ENCODE measurements at places on chromosomes 1 and 21.

- DNase-seq, result no peak
These were observed 39.4 kb upstream of the NGF start for GRCh38 chr1:115377411-115377810.

DNA sequence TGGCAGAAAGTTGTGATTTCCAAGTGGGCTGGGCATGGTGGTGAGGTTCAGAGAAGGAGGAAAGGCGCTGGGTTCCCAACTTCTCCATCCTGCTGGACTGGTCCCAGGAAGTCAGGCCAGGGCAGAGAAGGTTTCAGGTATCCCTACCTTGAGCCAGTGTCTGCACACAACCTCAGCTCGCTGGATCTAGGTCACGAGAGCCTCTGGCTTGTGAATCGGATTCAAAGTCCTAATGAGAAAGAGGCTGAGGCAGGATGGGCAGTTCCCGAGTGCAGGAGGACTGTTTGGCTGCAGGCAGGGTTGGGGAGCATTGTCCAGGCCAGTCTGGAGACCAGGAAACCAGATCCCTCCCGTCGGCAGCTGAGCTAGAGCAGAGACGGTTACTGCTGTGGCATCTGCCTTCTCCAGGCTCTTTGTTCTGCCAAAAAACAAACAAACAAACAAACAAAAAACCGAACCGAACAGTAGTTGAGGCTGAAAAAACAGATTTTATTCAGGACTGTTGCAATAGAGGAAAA is 19.5 kb upstream of the IGSF21 start:
- no peak for DNase-seq

DNA sequence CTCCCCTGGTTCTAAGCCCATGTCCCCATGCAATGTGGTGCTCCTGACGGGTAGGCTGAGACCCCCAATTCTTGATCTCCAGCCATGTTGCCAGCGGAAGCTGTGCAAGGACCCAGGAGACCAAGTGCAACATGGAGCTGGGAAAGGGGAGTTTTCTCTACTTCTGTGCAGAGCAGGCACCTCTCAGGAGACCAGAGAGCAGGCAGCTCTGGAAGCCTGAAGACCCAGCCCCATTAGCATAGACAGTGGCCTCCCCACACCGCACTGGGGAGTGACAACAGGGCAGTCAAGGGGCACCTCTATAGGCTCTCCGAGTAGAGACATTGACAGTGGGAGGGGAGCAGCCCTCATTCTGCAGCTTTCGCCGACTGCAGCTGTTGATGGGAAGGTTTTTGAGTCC is 410.2 kb downstream of the MATN1 start:
- no peak for DNase-seq

- DNase-seq, result peak; percentile 82
These were observed 14.0 kb downstream of the LAPTM5 start for GRCh38 chr1:30743584-30744059.

GRCh38 chr1:7770997-7771822 is at the start of gene VAMP3:
TSS of gene VAMP3 (plus strand) at chr1:7771296. CDS start at chr1:7771384, 88 bp downstream.
- peak; percentile 99 for DNase-seq

DNA sequence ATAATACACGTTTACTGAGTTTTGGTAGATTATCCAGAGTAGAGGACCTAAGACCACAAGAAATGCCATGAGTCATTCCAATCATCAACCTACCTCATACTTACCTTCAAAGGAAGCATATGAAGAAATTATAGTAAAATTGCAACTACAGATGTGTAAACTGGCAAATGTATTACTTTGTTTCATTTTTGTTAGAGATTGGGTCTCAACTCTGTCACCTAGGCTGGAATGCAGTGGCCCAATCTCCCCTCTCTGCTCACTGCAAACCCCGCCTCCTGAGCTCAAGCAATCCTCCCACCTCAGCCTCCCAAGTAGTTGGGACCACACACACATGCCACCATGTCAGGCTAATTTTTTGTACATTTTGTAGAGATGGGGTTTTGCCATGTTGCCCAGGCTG is 5.2 kb downstream of the TMCO1 start:
- DNase-seq, result no peak

GRCh38 chr1:165795894-165796293 is 27.2 kb upstream of the TMCO1 start:
- DNase-seq, result no peak
